MV-4-11 (cell line): ENCODE measurements at places on chromosomes 11 and 22.

- DNase-seq, result no peak
These were observed 22.6 kb downstream of the PTPN5 start for GRCh38 chr11:18768978-18769377.

DNA sequence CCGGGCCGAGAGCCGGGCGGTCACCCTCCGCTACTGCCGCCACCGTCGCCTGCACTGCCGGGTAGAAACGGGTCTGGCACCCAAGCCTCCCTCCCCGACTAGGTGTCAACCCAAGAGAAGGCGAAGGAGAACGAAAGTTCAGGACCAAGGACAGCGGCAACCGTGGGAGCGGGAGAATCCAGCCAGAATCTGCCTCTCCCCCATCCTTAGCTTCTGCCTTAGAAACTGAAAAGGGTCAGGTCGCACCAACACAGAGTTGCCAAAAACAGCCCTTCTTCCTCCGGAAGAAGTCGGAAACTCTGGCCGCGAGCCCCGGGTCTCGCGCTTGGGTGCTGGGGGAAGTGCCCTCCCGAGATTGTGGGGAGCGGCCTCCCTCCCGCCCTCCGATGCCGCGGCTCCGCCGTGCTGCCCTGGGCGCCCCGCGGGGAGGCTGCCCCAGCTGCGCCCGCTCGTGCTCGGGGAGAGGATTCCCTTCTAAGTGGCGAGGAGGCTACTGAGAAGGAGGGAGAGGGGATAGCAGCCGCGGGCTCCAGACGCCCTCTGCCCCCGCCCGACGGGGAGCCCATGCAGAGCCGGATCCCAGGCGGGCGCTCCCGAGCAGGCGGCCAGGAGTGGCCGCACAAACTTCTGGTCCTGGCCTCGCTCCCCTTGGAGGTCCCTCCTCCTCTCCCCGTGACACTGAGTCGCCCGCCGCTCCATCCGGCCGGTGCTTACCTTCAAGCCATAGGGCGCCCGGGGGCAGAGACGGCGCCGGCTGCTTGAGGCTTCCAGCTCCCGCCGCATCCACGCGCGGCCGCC, 637 bp downstream of the DRD2 start:
- peak; percentile 4 for DNase-seq

GRCh38 chr11:65658174-65659021, 4.3 kb downstream of the RELA start:
- DNase-seq, result no peak

GRCh38 chr22:33224841-33225240, 166.7 kb upstream of the SYN3 start:
- DNase-seq, result no peak

GRCh38 chr11:1643146-1643690, 13.6 kb downstream of the KRTAP5-5 start:
- no peak for DNase-seq

- no peak for DNase-seq
These were observed 166.7 kb downstream of the TBC1D22A start for GRCh38 chr22:46929046-46929709.

DNA sequence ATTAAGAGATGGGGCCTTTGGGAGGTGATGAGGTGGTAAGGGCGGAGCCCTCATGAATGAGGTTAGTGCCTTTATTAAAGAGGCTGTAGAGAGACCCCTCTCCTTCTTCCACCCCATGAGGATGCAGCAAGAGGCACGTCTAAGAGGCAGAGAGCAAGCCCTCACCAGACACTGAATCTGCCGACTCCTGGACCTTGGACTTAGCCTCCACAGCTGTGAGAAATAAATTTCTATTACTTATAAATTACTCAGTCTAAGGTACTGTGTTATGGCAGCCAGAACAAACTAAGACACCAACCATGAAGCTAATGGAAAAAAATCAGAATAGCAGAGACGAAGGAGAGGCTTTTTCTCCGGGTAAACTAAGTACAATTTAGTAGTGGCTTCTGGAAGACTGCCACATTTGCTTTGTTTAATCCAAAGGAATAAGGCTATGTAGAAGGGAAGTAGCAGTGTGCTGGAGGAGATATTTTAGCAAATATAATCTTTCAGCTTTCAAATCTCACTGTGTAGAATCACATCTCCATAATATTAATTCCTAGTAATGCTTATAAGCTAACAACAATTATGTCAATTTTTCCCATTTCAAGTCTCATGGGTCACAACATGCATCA, 12.3 kb upstream of the SIK2 start:
- no peak for DNase-seq

GRCh38 chr22:27952779-27953178, 33.7 kb upstream of the PITPNB start:
- DNase-seq, result peak; percentile 29

DNA sequence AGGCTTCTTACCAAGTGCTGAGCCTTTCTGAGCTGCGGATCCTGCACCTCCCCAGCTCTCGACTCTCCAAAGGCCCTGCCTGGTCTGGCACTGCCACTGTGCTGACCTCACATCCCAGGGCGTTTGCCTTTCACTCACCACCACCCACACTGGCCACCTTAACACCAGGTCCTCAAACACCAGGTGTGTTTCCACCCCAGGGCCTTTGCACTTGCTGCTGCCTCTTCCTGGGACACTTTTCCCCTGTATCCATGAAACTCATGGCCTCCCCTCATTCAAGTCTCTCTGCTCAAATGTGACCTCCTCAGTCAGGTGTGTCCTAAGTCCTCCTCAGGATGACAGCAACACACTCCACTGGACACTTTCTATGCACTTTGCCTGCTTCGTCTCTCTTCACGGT, 51.4 kb upstream of the ANO1 start:
- no peak for DNase-seq

- peak; percentile 78 for DNase-seq
These were observed 53.5 kb downstream of the MYH9 start for GRCh38 chr22:36334081-36334820.

- DNase-seq, result no peak
These were observed 103.4 kb downstream of the ATXN10 start for GRCh38 chr22:45775062-45775461.

- DNase-seq, result peak; percentile 41
These were observed at the start of gene TEX54 for GRCh38 chr11:62832336-62833234. Gene TEX54, minus strand, starts transcription at chr11:62832841.

DNA sequence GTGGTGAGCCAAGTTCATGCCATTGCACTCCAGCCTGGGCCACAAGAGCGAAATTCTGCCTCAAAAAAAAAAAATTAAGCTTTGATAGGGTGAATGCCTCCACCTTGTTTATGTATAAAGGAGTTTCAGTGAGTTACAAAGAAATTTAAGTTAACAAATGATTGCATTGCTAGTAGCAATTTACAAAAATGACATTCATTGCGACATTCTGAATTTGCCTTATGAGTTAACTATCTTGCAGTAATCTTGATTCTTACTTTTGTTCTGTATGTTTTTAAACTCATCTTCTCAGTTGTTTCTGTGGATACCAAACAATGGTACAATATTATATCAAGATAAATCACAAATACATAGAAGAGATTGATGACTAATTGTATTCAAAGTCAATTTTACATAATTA, 207.0 kb downstream of the DDX10 start:
- DNase-seq, result no peak

DNA sequence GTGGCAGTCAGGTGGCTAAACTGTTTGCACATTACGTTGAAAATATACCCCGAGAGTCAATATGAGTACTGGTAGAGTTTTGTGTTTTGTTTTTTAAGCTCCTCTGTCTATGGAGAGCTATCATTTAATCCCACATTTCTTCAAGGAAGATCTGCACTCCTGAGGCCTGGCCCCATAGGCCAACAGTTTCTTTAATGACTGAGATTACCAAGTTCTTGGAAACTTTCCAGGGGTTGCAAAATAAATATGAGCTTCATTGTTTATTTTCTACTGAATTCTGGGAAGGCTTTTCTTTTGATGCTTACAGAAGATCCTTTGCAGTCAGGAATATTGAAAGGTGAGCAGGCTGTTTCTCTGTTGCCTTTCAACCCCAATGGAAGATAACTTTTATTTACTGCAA, 452.0 kb downstream of the JRKL start:
- no peak for DNase-seq

GRCh38 chr11:19320827-19321226, 80.1 kb upstream of the E2F8 start:
- DNase-seq, result no peak

DNA sequence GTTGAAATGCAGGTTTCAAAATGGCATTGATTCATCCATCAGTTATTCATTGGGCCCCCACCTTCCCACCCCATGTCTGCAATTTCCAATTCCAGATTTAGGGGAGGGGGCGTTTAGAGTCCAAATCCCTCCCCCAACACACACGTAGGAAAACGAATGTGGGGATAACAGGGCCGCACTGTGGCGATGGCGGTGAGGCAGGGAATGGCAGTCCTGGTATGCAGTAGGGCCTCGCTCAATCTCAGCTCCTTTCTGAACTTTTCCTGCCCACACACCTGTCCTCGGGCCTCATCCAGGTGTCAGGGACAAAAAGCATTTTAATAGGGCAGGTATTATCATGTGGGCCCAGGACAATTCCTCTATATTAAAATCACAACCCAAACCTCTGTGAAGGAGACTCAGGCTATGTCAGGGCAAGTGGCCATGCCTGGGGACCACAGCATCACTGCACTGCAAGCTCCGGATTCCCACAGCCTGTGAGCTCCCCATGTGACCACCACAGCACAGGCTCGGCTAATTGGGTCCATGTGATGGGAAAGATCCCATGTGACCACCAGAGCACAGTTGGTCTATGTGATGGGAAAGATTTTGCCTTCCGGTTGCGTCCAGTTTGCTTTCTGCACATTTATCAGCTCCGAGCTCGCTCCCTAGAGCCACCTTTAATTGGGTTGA, 44.5 kb downstream of the RTL6 start:
- DNase-seq, result no peak

- DNase-seq, result no peak
These were observed 3.7 kb upstream of the TMPRSS13 start for GRCh38 chr11:117932947-117933346.

DNA sequence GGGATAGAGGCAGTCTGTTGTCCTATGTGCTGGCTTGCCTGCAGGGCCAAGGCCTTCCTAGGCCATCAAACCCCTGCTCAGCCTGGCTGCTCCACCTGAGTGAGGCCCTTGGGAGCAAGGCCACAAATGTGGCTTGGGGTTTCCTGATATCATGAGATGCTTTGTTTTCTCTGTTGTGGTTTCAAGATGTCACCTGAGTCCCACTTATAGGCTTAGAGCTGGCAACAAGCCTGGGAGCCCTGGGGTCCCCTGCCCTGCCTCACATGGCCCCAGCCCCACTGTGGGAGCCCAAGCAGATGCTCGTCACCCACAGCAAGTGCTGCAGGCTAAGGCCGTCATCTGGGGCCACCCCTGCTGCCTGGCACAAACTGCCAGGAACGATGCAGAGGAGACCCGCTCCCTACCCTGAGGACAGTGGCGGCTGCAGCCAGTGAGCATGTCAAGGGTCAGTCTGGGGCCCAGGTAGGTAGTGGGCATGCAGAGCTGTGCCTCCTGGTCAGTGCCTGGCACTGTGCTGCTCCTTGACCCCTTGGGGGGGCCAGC, 75.4 kb upstream of the KCNQ1OT1 start:
- no peak for DNase-seq

DNA sequence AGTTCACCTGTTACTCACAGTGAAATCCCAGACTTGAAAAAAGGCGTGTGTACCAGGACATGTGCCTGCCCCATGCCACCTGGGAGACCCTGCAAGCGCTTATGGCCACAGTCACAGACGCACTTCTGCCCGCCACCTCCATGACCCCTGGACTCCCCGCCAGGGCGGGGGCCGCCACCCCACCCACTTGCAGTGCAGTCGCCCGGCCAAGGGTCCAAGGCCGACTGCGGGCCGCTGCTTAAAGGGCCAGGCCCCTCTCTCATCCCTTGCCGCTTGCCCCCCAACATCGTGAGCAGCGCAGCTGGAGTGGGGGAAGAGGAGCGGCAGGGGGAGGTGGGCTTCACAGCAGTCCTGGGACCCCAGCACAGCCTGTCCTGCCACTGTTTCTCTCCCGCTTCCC, 10.8 kb downstream of the DUSP8 start:
- DNase-seq, result no peak

DNA sequence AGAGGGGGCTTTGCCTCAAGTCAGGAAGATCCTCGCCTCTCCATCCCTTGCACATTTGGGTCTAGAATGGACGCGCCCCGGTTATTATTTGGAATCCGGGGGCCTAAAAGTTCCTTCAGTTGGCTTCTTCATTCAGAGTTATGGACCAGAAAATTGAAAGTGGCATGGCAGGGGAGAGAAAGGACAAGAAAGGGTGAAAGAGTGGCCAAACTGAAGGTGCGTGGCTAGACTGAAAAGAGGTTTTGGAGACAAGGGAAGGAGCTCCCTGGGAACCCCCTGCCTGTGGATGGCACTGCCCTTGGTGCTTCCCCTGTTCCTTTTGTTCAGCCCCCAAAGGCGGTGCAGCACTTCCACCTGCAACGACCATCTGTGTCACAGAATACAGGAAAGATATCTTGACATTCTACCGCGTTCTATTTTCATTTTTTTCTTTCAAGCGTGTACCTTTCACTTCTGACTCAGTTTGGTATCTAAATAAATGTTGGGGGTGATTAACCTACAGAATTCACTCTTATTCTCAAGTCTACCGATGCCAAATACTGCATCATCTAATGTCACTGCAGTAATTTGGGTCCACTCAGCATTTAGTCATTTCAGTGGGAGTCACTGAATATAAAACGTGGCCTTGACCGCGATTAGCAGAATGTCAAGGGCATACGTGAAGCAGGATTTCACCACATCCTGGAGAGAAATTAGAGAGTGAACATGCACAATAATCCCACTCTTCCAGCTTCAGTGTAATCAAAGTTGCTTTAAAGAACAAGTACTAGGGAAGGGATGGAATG, 88.1 kb upstream of the ARHGAP32 start:
- DNase-seq, result no peak

DNA sequence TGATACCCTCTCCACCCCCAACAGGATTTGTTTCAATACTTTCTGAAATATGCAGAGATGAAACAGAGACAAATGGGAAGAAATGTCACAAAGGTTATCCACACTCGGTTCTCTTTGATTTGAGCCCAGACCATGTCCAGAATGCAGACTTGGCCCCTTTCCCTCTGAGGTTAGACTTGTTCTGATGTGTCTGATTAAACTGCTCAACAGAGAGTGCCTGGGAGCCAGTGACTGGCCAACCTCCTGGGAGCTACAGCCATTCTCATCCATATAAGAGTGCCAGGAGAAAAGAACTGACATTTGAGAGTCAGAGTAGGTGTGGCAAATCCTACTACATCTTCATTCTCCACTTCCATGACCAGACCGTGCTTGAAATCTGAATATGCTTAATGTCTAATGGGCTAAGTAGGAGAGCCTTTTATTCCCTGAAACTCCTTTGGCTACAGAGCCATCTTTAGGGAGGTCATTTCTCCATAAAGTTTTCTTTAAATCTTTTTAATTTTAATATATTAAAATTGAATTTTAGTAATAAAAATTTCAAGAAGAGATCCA, 201.4 kb downstream of the BLID start:
- DNase-seq, result no peak
